GM23248 (cell line): ENCODE measurements at places on chromosomes 7 and 10. TPM values are rescaled to one million over a fixed set of nuclear protein-coding genes. Genes with fewer than 3 reads are reported as not detected.

DNA sequence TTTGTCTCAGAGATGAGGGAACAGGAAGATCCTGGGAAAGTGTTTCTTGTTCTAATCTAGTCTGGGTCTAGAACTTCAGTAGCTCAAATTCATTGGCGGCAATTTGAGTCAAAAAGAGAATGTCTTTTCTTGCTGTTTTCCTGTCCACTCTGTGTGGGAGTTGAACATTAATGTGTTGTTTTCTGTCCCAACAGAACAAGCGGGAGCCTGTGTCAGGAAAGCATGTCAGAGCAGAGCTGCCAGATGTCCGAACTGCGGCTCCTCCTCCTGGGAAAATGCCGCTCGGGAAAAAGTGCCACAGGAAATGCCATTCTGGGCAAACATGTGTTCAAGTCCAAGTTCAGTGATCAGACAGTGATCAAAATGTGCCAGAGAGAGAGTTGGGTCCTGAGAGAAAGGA is 16.0 kb downstream of the GIMAP8 start:
- no peak for DNase-seq

CPSF4 gene
- polyA plus RNA-seq: 16.4 and 19.5 TPM in 2 replicates

GJD4 gene
- not detected in 2 replicates for polyA plus RNA-seq

- no peak for DNase-seq
Measured at GRCh38 chr7:91843831-91844230, 36.7 kb downstream of the MTERF1 start.

TAS2R41 gene
- polyA plus RNA-seq: not detected in 2 replicates

- no peak for DNase-seq
Measured at GRCh38 chr10:43964486-43964885, 315.8 kb upstream of the ZNF32 start.

DNA sequence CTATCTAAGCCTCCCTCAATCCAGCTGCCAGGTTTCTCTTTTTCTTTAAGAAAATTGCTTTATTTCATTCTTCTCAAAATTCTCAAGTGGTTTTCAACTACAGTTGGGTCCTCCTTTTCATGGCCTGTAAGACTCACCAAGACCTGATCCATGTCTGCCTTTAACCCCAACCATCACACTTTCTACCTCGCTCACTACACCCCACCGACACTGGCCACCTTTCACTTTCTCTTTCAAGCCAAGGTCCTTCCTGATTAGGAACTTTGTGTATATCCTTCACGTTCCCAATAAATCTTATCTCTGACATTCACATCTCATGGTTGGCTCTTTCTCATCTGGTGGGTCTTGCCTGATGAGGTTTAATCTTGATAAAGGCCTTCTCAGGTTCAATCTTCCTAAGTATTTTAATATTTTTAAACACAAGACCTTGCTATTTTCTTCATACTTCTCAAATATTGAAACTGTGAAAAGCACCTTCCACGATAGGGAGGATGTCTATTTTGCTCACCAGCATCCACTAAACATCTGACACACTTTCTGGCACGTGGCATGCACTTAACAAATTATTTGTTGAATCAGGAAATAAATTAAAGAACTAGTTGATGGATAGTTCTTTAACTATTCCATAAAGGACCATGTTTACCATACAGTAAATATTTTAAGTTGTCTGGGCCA is 624.8 kb downstream of the GRID1 start:
- DNase-seq: no peak

DNA sequence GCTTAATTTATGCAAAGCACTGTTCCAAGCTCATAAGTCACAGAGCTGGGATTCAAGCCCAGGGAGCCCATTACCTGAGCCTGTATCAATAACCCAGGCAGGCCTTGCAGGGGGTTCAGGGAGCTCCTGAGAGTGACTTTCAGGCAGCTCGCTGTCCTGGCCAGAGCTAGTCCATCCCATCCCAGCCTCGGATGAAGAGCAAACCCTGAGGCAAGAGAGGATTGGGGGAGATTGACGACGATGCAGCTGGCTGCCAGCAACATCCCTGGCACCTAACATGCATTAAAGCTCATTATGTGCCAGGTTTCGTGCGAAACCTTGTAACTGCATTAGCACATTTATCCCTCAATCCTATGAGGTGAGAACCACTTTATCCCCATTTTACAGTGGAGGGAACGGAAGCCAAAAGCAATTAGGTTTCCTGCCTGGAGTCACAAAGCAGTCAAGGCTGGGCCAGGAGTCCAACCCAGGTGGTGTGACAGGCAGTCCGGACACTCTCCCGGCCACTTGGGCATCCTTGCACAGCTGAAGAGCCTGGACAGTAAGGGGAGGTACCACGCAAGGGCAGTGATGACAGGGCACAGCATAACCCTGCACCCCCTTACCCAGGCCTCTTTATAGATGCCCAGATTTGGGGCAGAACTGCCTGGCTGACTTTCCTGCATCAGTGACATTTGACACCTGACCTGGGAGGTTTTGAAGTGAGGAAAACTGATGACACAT is 129.8 kb upstream of the CHST15 start:
- no peak for DNase-seq

- peak; percentile 46 for DNase-seq
Measured at GRCh38 chr10:114996542-114996941, 58.5 kb downstream of the TRUB1 start.

DNA sequence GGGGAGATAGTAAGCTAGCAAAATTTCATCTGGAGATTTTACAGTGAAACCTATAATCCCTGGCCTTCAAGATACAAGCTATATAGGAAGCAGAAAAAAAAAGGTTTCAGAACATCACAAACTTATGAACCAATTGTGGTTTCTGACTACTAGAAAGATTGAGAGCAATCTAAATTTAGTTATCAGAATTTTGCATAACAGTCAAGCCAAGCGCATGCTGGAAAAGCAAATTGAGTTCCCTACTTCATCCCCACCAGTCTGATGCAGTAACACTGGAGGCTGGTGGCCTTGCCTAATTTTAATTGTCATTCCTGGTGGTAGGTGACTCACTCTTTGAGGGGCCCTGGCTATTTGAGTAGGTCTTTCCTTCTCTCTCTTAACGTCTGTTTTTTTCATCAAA is 46.3 kb upstream of the ELMO1 start:
- no peak for DNase-seq
